Hematopoietic multipotent progenitor cell treated with erythropoietin and hydrocortisone succinate and interleukin-3 and kit ligand, for 6 days (in vitro differentiated cells): ENCODE measurements at places on chromosomes 16 and 17.

- DNase-seq, result no peak
These were observed 1063.3 kb upstream of the EEF2KMT start for GRCh38 chr16:6160871-6161270.

- peak; percentile 35 for DNase-seq
These were observed 1.3 kb downstream of the SLC16A11 start for GRCh38 chr17:7042501-7043181.

DNA sequence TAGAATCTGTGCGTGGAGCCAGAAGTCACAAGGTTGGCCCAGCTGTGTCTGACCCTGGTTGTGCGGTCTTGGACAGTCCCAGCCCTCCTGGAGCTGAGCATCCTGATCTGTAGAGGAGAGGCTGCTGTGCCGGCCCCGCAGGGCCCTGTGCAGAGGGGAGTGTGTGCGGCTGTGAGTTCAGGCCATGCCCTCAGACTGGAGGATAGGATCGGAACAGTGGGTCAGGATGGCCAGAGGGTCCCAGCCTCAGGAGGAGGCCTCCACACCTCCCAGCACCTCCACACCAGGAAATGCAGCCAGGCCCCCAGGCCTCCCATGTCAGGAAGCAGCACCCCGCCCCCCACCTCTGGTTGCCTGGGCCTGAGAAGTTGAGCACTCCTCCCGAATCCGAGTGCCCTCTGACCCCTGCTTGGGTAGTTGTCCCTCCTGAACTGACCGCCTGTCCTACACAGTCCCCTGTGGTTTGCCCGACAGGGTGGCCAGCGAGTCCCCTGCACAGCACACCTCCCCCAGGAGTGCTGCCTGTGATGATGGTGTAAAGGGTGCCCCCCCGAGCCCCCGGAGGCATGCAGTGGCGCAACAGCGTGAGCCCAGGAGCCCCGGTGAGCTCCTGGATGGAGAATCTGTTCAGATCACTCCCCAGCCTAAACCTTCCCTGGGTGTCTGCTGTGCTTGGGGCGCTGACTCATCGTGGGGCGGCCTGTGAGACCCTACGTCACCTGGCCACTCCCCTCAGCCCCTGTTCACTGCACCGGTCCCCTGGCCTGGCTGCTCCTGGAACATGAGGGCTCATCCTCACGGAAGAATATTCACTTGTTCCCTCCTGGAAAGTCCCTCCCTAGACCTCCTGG is 285.2 kb downstream of the SEC14L1 start:
- DNase-seq, result peak; percentile 56

DNA sequence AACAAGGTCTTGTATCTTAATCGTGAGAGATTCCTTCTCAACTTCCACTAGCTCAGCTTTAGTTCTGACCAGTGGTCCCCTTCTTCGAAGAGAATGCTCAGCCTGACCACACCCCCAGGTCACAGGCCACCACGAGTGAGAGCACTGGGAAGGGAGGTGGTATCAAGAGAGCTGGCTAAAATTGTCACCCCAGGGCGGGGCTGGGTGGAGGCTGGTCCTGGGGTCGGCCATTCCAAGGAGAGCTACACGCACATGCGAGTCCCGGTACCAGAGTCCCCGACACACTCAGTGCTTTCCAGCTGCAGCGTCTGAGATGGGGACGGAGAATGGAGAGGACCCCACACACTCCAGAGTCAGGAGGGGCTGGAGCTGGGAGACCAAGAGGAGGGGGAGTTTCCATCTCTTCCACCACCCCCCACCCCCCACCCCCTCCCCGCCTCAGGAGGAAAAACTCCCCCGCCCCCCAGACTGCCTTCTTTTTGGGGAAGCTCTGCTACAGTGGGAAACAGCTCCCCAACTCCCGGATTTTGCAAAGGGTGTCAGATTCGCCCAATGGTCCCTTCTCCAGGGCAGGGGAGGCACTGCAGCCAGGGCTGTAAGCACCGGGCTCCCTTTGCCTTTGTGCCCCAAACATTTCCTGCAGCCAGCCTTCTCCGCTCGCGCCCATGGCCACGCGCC is 1.6 kb downstream of the C1QL1 start:
- DNase-seq, result no peak

DNA sequence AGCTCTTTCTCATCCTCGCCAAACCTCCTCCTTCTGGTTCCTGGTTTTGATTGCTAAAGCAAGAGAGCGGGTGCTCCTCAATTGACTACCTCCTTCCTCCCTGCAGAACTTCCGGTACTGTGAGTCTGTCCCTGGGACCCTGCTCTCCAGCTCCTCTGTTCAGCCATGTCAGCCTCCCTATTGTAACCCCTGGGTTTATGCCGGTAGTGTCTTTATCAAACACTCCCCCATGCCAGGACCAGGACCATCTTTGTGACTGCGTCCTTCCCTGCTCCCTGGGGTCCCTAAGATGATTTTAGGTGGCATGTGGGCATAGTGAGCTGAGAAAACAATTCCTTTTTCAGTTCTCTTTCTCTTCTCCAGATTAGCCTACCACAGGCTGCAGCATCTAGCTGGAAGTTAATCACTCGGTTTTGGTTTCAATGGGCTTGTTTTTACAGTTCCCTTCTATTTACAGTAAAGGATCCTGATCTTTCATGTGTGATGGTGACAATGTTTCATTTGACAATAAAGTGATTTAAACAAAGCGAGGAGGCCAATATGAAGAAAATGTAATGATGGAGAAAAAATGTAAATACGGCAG is 27.7 kb upstream of the IL21R start:
- DNase-seq, result no peak

- DNase-seq, result no peak
These were observed 7.4 kb upstream of the MMP2 start for GRCh38 chr16:55471448-55472097.

GRCh38 chr17:69592692-69593350 is 178.3 kb downstream of the MAP2K6 start:
- DNase-seq, result no peak

DNA sequence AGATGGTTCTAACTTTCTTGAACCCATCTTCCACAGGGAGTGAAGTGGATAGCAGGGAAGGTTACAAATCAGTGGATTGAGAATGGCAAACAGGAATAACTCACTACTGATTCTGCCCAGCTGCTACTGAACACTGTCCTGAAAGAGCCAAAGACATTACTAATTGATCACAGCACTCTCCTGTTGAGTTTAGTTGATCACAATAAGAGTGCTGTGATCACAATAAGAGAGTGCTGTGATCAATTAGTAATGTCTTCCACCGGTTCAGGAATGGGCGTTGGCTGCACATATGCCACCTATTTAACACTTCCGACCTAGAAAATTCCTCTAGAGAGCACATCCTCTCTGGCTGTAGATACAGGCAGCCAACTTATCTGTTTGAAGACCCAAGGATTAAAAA is 11.4 kb downstream of the CFAP97D1 start:
- peak; percentile 46 for DNase-seq

DNA sequence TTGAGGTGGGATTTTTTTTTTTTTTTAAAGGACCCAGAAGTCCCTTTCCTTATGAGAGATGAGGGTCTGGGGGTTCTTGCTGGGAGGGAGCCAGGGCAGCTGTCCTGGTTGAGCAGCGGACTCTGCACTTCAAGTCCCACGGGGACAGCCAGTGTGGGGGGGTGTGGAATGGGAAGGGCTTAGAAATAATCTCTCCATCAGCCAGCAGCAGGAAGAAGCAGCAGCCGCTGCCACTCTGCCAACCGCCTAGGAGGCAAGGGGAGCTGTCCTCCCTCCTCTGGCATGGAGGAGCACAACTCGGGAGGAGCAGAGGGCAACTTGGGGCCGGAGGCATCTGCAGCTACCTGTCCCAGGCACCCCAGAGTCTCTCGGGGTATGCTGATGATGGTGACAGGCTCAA is at the start of gene KCNG4:
TSS of gene KCNG4 (minus strand) at position 104 of the 400 bp plus-strand sequence. CDS start 2,527 bp downstream, outside the sequence.
- no peak for DNase-seq

GRCh38 chr16:78895681-78896080 is 704.9 kb downstream of the MAF start:
- DNase-seq, result no peak

- no peak for DNase-seq
These were observed 9.5 kb upstream of the FZD2 start for GRCh38 chr17:44547625-44548267.

- DNase-seq, result peak; percentile 53
These were observed 1.5 kb downstream of the CFAP20 start for GRCh38 chr16:58127634-58128033.

DNA sequence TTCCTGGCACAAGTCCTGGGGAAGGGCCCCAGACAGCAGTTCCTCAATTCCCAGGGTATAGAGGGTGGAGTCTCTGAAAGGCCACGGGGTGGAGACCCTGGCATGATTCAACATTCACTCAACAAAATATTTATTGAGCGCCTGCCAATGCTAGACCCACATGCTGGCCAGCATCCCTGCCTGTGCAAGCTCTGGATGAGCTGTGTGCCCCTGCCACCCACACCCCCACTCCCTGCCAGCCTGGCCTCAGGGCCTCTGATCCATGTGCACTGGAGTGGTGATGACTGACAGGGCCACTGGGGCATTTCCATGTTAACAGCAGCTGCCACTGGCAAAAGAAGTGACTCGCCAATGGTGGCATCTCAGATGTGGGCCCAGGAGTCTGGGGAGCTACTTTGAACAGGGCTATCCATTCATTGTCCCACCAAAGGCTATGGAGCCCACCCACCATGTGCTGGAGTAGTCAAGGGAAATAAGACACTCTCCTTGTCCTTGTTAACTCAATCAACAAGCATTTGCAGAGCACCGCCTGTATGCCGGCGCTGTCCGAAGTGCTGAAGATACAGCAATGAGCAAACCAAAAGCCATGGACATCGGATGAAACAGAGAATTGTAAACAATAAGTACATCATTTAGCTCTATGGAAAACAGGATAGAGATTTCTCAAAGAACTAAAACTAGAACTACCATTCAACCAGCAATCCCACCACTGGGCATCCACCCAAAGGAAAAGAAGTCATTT is 3.0 kb upstream of the PRSS22 start:
- DNase-seq, result peak; percentile 66

GRCh38 chr17:48564188-48565021 is 13.7 kb downstream of the HOXB4 start:
- no peak for DNase-seq

DNA sequence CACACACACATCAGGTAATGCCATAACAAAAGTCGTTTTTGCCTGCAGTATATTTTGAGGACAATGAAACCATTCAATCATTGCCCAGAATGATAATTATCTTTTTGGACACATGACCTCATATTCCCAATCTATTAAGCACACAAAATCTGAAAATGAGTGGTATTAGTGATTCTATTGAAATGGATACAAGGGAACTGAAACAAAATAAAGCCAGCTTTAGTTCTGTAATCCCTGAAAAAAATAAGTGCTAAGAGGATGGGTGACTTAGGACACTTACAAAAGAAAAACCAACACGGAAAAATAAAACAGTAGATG is 128.3 kb upstream of the MAF start:
- no peak for DNase-seq

GRCh38 chr16:72051818-72052217 is 2.5 kb upstream of the HP start:
- DNase-seq, result peak; percentile 55

DNA sequence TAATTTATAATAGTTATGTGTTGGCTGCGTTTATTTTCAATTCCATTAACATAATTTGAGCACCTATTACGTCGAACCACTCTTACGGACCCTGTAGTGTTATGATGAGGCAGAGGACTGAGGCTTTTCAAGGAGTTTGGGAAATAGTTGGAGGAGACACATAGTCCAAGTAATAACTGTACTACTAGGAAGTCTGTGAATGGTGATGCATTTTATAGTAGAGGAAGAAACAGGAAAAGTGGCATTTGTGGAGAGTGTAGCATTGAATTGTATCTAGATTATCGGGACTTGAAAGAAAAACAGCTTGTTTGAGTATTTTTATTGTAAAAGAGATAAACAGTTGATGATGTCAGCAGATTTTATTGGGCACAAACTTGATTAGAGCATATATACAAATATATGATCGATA is 1.7 kb downstream of the NFATC3 start:
- DNase-seq, result no peak

DNA sequence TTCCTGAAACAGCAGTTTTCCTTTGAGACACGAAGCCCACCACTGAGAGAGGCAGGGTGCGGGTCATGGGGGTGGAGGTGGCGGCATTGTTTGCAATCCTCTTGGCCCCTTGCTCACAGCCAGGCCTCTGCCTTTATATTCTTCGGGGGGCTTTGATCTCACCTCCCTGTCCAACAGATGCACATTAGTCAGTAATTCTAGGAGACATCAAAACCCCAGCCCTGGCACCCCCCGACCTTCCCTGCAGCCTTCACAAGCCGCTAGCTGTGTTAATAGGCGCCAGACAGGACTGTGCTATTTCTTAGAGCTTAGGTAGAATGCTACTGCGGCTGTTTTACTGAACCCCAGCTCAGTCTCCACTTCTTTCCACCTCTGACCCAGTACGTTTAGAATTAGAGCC is 212.6 kb downstream of the RBFOX1 start:
- no peak for DNase-seq

DNA sequence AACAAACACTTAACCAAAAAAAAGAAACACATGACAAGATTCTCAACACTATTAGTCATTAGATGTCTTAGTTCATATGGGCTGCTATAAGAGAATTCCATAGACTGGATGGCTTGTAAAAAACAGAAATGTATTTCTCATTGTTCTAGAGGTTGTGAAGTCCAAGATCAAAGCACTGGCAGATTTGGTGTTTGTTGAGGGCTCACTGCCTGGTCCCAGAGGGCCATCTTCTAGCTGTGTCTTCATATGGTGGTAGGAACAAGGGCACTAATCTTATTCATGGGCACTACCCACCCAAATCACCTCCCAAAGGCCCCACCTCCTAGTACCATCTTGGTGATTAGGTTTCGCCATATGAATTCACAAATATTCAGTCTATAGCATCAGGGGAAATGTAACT is 162.5 kb upstream of the SDK2 start:
- DNase-seq, result no peak

GRCh38 chr17:1431631-1432104 is 24.4 kb downstream of the CRK start:
- no peak for DNase-seq

DNA sequence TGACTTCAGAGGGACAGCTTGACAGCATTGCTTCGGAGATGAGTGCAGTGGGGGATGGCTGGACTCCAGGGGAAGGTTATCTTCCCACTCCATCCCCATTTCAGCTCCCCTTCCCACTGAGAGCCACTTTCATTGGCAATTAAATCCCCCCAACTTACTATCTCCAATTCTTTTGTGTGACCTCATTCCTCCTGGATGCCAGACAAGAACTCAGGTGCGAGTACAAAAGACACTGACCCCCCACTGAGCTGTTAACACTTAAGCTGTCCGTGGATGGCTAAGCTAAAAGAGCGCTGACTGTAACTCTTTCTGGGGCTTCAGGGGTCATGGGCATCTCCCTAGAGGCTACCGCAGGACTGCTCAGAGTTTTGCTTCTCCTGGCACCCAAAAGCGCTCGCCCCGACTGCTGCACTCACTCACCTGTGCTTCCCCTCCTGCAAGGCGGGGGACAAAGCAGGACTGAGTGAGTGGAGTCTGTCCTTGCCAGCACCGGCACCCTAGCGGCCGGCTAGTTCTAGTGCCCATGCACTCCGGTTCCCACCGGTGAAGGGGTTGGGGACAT is 44.8 kb upstream of the FBXO47 start:
- DNase-seq, result no peak

- DNase-seq, result no peak
These were observed 75.2 kb downstream of the N4BP1 start for GRCh38 chr16:48534601-48535340.
